A549 treated with CpdA at 1 μM for 4 hours (cell line): ENCODE measurements at places on chromosomes 4 and X. TPM values are rescaled to one million over a fixed set of nuclear protein-coding genes. Genes with fewer than 3 reads are reported as not detected.

The SCRG1 gene
- total RNA-seq = not detected in 5 replicates

The EGFL6 gene
- total RNA-seq = not detected in 5 replicates

The PNMA5 gene
- not detected in 5 replicates for total RNA-seq

The NUDT10 gene
- total RNA-seq = 0.28 to 0.67 TPM (median 0.38 TPM) in 5 replicates

The SPON2 gene
- 0.09 to 0.38 TPM (median 0.14 TPM) in 4 of 5 replicates, not detected in the other for total RNA-seq

The VEGFD gene
- 0.27 to 0.84 TPM (median 0.32 TPM) in 5 replicates for total RNA-seq

The LAGE3 gene
- 43.3 to 74.7 TPM (median 68.4 TPM) in 5 replicates for total RNA-seq

The GPR119 gene
- not detected in 5 replicates for total RNA-seq

The ARAP2 gene
- 0.36 to 0.75 TPM (median 0.43 TPM) in 5 replicates for total RNA-seq

The DCAF12L1 gene
- total RNA-seq = not detected in 5 replicates
